ENCODE measurements at places on chromosomes 7 and 10.

- DNase-seq, result no peak
Measured at GRCh38 chr10:121076776-121077715, 225.9 kb downstream of the WDR11 start.

DNA sequence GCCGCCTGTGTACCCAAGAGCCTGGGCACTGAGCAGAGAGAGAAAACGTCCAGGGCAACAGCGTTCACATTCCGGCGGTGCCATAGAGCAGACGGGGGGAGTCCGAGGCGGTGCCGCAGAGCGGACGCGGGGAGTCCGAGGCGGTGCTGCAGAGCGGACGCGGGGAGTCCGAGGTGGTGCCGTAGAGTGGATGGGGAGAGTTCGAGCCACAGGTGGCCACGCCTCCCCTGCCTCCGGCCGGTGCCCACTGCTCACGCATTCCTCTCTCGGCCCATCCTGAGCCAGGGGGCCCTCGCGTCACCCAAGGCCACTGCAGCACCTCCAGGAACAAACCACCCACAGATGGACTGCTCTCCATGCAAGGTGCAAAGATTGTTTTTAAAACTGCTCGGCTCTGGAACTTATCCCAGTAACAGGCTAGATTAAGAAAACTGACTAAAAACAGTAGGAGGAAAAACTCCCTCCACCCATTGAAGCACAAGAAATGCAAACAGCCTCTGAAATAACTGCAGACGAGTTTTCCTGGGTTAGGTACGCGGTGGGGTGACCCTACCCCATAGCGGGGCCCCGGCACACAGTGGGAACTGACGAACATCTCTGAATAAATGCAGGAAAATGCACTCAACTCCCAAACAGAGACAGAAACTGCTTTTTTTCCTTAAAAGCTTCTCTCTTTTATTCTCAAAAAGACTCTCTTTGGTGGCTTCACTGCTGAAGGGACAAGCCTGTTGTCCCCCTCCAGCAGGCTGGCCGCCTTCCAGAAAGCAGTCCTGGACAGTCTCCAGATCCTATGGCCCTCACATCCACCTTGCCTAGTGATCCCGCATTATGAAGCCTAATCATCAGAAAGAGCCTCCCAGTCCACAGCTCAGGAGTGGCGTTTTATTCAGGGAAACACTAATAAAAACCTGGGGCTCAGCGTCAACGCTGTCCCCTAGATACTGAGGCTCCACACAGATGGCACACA is 55.9 kb downstream of the DIP2C start:
- no peak for DNase-seq

GRCh38 chr7:130649004-130649790 is 19.4 kb downstream of the COPG2 start:
- no peak for DNase-seq

GRCh38 chr10:104441329-104442000 is 87.8 kb downstream of the CFAP58 start:
- DNase-seq, result no peak

- DNase-seq, result no peak
Measured at GRCh38 chr7:118039963-118040489, 143.9 kb upstream of the LSM8 start.

Measured in coronary artery (tissue), 2 donors.